ENCODE measurements at places on chromosomes 3 and 15.

DNA sequence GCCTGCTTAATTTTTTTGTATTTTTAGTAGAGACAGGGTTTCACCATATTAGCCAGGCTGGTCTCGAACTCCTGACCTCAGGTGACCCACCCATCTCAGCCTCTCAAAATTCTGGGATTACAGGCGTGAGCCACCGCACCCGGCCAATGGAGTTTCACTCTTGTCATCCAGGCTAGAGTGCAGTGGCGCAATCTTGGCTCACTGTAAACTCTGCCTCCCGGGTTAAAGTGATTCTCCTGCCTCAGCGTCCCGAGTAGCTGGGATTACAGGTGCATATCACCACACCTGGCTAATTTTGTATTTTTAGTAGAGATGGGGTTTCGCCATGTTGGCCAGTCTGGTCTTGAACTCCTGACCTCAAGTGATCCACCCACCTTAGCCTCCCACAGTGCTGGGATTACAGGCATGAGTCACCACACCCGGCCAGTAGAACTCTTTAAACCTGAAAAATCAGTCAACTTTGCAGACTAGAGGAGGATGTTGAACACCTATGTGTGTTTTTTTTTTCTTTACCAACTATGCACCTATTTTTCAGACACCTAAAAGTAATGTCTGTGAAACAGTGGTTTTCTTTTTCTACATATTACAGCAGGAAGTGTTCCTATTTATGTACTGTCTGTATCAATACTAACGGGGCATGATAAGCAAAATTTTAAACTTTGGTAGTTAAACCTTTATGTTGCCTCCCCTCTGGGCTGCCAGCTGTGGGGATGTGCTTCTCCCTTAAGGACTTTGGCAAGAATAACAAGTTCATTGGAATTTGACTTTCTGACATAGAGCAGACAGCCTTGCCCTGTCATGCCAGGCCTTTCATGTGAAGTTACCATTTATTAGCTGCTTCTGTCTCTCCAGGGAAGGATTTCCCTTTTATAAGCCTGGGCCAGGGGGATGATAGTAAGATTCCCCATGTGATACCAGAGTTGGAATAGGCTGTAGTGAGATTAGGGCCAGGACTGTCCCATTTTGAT, 8.1 kb downstream of the ARIH2 start:
- no peak for DNase-seq

GRCh38 chr15:77650265-77650664, 17.6 kb upstream of the LINGO1 start:
- no peak for DNase-seq

GRCh38 chr3:178808748-178809147, 262.9 kb downstream of the ZMAT3 start:
- DNase-seq: no peak

DNA sequence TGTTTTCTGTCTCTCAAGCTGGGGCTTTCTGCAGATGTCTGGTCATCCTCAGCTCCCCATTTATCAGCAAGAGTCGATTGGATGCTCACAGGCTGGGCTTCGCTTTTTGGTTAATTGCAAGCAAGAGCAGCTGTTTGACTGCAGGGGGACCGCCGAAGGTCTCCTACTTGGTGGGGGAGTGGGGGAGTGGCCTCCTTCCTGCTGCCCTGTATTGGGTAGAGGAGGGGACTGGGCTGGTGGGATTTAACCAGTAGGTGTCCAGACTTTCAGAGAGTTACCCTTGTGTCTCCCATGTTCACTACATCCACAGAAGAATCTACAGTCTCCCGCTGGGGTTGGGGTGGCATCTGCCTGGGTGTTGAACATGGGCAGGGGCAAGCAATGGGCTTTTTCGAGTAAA, 78.7 kb downstream of the PLXNA1 start:
- DNase-seq: no peak

DNA sequence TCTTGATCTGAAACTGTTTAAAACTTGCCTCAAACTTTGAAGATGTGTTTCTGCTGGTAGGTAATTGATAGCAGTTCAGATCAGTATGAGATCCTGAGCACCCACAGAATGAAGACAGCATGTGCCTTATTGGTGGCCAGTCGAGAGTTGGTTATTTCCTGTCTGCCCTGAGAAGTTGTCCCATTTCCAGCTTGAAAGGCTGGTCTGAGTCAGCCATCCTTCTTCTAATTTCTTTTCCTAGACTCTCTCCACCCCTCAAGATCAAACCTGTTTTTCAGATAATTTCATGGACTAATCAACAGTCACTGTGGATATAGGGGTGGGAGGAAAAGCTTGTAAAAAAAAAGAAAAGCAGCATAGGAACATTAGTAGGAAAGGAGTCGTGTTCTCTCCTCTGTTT, 464.4 kb downstream of the FOXP1 start:
- DNase-seq: no peak
